Urothelium cell line (cell line): ENCODE measurements at places on chromosomes 4 and X.

DNA sequence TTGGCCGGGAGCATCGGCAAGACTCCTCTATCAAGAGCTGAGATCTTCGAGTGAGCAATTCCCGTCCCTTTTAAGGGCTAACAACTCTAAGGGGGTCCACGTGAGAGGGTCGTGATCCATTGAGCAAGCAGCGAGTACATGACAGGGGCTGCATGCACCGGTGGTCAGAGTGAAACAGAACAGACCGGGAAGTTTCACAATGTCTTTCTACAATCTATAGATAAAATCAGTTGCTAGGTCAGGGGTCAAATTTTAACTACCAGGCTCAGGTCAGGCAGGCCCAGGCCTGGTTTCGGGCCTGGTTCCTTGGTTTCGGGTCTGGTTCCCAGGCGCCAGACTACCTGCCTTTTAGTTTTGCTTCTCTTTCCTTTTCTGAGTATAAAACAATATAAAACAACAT lies 160.1 kb downstream of the PTCHD1 start:
- no peak for DNase-seq

DNA sequence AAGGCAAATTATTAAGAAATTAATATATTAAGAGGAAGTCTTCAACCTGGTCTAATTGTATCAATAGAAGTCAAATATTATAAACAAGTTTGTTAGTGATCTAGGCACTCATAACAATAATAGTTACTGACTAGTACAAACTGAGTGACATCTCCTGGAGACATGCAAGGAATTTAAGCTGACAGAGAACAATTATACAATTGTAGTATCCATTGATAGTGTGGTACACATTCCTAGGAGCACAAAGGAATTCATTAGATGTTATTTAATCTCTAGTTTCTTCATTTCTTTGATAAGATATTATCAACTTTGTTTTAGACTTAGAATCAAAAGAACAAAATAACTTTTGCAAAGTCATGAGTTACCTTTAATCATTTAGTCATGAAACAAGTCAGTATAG lies 1048.6 kb downstream of the PCDH7 start:
- no peak for DNase-seq

DNA sequence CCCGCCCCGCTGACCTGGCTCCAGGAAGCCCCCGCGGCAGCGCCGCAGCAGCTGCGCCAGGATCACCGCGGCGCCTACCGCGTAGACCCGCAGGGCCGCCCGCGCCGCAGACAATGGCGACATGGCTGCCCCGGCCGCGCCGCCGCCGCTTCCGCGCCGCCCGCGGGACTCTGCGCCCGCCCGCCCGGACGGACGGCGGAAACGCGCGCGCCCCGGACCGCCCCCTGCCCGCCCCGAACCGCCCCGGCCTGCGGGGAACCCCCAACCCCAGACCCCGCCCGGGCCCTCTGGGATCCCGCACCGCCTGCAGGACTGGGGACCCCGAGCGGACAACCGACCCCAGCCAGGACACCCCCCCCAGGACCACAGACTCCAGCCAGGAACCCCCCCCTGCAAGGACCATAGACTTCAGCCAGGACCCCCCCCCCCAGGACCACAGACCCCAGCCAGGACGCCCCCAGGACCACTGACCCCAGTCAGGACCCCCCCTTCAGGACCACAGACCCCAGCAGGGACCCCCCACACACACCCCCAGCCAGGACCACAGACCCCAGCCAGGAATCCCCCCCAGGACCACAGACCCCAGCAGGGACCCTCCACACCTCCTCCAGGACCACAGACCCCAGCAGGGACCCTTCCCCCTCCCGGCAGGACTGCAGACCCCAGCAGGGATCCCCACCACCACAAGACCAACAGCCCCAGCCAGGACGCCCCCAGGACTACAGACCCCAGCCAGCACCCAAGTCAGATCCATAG lies at the start of the genes DHRSX and ZBED1:
TSS of gene DHRSX (minus strand) at position 174 of the 756 bp plus-strand sequence. CDS start at position 123, 51 bp downstream.
TSS of gene ZBED1 (minus strand) at position 174 of the 756 bp plus-strand sequence. CDS start 10,257 bp downstream, outside the sequence.
- peak; percentile 29 for DNase-seq

DNA sequence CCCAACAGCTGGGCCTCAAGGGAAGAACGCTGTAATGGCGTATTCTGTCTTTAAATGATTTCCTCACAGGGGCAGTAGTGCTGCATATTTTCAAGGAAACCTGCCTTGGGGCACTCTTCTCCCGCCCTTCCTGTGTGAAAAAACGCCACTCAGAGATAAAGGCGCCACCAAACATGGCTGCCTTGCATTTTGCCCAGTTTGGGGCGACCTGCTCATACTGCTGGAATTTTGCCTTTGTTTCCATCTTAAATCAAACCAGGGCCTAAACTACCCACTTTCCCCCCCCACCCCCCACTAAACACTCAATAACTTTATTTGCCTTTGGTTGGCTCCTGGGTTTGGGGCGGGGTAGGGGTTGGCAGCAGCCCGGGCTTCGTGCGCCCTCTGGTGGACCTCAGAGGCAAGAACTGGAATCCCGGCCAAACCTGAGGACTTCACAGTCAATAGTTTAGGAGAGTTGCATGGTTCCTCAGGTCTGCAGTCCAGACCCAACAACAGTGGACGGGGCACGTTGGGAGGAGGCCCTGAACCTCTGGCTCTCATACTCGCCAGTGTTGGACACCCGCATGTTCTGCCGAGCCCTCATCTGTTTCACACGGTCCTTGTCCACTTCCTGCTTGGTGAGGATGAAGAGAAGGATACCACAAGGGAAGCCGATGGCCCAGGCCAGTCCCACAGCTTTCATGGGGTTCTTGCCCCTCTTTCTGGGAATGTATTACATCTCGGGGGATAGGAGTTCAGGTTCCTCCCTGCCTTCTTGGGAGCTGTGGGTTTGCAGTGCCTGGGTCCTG lies 220.1 kb upstream of the STK26 start:
- DNase-seq = peak; percentile 35

DNA sequence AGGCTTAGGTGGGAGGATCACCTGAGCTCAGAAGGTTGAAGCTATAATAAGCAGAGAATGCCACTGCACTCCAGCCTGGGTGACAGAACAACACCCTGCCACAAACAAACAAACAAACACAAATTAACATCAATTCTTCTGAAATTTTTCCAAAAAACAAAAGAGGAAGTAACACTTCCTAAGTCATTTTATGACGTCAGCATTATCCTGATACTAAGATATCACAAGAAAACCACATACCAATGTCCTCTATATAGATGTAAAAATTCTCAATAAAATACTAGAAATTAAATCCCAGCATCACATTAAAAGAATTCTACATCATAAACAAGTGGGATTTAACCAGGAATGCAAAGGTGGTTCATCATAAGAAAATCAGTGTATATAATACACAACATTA lies 64.4 kb upstream of the STK26 start:
- DNase-seq = no peak

DNA sequence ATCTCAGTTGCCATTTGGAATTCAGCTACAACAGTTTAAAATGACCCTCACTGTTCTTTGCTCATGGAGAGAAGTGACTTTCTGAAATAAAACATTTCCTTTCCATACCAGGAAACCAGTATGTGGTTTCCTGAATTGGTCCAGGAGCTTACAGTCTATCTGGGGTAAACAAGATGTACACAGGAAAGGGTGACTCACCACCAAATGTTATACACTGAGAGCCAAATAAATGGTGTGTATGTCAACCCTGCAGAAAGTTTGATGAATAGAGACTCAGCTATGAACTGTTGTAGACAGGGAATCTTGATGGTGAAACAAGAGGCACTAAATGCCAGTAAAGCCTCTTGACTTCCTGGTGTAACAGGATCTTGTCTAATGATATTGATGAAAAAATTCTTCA lies 100.4 kb downstream of the HS6ST2 start:
- no peak for DNase-seq

GRCh38 chrX:150262456-150262855 lies 100.7 kb upstream of the MAMLD1 start:
- no peak for DNase-seq

GRCh38 chr4:63620271-63620670 lies 789.0 kb downstream of the TECRL start:
- DNase-seq = no peak

DNA sequence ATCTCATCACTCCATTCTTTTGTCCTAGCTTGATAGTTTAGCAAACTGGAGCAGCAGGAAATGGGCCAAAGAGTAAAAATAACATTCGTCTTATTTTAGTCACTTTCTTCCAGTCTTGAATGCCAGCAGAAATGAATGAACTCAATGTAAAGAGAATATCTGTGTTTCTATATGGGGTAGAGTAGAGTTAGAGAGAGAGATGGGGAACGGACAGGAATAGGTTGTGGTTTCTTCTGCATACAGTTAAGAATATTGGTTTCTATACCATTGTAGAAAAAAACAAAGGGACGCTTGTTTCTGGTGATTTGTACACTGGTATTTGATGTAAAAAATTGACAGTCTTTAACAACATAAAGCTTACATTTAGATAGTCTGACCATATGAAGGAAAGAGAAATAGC lies 8.9 kb downstream of the GPR174 start:
- no peak for DNase-seq

DNA sequence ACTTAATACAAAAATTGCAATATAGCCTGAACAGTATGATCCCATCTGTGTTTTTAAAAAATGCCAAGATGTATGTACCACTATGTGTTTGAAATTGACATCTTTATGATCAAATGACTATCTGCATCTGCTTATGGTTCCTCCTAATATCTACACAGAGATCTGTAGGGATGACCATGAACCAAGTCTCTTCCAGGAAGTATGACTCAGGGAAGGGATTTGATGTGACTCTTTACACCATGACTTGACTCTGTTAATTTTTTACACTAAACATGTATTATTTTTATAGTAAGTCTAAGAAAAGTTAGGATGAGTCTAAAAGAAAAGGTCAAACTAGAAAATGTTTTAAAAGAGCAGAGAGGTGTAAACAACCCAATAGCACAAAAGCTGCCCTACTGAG lies 164.0 kb downstream of the SH3KBP1 start:
- DNase-seq = no peak

GRCh38 chr4:74114234-74114633 lies 15.2 kb upstream of the CXCL2 start:
- no peak for DNase-seq

GRCh38 chr4:19850909-19851308 lies 400.8 kb upstream of the SLIT2 start:
- DNase-seq = peak; percentile 6

GRCh38 chr4:1615786-1616556 lies 68.1 kb downstream of the FAM53A start:
- DNase-seq = no peak

DNA sequence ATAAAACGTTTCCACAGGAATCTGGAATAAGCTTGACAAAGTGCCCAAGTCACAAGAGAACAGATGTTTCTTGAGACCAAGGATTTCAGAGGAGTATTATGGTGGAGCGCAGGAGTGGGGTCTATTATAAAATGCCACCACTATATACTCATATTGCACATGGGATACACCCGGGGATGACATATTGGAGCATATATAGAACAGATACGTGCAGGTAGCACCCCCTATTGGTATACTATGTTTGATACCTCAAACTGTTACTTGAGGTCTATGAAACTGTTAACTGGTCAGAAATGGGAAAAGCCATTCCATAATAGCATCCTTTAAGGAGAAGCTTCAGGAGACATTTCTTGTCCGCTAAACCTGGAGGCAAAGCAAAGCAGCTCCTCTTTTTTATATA lies 86.0 kb downstream of the PCYT1B start:
- no peak for DNase-seq

DNA sequence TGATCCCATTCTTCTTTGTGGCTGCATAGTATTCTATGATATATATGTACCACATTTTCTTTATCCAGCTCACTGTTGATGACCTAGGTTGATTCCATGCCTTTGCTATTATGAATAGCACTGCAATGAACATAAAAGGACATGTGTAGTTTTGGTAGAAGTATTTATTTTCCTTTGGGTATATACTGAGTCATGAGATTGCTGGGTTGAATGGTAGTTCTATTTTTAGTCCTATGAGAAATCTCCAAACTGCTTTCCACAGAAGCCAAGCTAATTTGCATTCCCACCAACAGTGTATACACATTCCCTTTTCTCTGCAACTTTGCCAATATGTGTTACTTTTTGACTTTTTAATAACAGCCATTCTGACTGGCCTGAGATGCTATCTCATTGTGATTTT lies 278.3 kb downstream of the PCDH18 start:
- no peak for DNase-seq

DNA sequence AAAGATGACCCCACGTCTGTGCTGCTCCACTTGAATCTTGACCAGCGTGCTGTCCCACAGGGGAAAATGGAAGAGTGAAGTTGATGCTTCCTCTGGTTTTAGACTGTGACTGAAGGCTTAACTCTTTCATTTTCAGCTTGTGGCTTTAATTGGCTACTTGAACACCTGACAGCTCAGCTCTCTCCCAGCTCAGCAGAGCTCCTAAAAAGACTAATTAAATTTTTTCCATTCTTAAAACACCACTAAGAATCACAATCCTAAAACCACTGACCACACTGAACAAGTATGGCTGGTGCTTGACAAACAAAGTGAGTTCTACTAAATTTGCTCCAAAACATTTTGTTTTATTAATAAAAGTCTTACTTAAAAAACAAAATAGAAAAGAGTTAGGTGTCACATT lies 71.7 kb downstream of the SRPX start:
- no peak for DNase-seq

GRCh38 chrX:117898226-117898625 lies 218.4 kb downstream of the KLHL13 start:
- no peak for DNase-seq

DNA sequence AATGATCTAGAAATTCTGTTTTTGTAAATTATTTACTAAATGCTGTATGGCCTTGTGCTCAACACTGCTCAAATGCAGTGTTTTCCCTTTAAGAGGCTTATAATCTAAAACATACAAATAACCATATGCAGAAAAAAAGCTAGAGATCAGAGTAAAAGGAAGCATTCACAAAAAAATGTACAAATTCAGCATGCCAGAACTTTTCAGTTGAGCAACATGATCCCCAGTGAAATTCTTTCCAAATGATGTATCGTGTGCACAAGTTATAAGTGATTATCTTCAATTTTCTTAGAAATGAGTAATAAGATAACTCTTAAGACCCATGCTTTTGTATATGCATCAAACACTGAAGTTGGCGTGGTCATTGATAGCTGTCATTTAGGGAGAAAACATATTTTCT lies 5.0 kb downstream of the GPC3 start:
- DNase-seq = no peak

GRCh38 chr4:176584031-176584606 lies 208.6 kb downstream of the VEGFC start:
- DNase-seq = no peak

DNA sequence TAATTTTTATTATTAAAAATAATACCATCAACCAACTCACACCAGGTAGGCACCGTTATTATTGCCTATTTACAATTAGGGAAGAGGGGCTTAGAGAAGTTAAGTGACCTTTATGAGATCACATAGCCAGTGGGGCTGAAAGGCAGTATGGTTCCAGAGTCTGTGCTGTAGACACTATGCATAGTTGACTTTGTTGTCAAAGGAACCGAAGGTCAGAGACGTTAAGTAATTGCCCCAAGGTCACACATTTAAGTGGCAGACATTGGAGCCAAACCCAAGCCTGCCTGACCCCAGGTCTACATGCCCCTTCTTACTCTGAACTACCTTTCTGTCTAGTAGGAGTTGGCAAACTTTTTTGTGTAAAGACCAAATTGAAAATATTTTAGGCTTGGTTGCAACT lies 36.4 kb downstream of the RHOH start:
- DNase-seq = no peak
